ENCODE measurements at places on chromosomes 2 and 18.

GRCh38 chr2:64586883-64587481 is 62.9 kb downstream of the AFTPH start:
- no peak for DNase-seq

- no peak for DNase-seq
These were observed 7.8 kb downstream of the FOSL2 start for GRCh38 chr2:28400419-28400818.

GRCh38 chr2:110106642-110107041 is 9.0 kb downstream of the MALL start:
- DNase-seq: no peak

GRCh38 chr2:41420219-41420618 is 627.6 kb upstream of the PKDCC start:
- DNase-seq: no peak

- no peak for DNase-seq
These were observed 28.9 kb downstream of the NCK2 start for GRCh38 chr2:105773568-105773967.

- no peak for DNase-seq
These were observed 53.1 kb upstream of the ROCK2 start for GRCh38 chr2:11397513-11397912.

DNA sequence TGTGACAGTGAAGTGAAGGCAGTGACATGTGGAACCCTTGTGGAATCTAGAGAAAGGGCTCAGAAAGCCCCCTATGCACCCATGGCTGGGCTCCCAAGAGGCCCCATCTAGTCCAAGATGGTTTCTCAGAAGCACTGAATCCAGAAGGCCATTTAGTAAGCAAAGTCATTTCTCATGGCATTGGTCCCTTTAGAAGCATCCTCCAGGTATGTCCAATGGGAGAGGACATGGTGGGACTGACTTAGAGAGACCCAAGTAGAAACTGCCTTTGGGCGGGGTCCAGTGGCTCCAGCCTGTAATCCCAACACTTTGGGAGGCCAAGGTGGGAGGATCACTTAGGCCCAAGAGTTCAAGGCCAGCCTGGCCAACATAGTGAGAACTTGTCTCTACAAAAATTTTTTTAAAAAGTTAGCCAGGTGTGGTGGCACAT is 72.5 kb upstream of the RMDN2 start:
- no peak for DNase-seq

DNA sequence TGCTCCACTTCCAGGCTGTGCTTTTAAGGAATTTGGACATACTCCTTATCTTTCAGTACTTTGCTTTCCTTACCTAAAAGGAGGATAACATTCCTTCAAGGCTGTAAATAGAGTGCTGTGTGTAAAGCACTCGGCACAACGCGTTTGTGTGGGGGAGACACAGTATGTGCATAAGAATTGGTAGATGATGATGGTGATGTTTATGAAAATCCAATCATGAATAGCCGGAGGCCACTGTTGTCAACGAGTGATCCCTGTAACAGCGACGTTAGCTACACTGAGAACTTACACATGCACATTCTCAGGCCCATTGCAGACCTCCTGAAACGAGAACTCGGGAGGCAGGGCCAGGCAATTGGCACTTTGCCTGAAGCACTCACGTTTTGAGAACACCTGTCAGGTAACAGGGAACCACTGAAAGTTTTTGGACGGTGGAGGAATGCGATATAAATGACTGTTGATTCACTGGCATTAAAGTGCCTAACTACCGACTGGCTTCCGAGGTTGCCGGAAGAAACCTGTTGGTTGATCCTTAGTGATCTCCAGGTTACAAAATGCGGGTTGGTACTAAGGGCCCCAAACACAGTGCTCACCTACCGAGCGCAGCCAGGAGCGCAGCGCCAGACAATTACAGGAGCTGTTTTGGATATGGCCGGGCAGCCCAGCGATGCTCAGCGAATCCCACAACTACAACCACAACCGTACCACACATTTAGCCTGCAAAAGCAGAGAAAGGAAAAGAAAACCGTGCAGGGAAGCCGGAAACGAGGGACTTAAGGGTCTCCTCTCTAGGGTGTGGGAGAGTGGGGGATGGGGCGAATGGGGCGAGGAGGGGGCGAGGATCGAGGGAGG is 1.0 kb upstream of the MAP4K4 start:
- no peak for DNase-seq

GRCh38 chr2:42101206-42102023 is 53.6 kb downstream of the PKDCC start:
- peak; percentile 47 for DNase-seq

GRCh38 chr2:72572501-72572900 is 253.3 kb downstream of the EXOC6B start:
- no peak for DNase-seq

DNA sequence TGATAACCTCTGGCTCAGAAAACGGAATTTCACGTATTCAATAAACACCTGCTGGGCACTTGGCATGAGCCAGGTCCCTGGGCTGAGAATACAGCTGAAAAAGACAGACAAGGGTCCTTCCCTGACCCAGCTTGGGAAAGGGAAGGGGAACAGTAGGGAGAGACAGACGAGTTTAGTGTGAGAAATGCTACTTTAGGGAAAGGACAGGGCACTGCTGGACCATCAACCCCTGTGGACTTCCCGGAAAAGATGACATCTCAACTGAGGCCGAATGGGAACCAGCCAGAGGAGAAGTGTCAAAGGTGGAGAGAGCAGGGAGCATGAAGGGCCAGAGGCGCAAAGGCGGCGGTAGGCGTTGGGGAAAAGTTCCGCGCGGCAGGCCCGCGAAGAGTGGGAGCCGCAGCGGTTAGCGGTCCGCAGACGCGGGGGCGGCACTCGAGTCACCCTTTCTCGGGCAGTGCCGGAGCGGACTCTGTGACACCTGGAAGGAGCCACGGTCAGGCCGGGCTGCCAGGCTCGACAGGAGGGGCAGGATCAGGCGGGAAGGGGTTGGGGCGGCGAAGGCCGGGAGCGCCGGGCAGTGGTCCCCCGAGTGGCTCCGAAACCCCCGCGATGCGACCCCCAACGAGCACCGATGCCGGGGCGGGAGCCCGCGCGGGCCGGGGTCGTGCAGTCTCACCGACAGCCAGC is 519 bp downstream of the TEX261 start:
- no peak for DNase-seq
